ENCODE measurements at places on chromosomes 7 and 10.
A peak's percentile ranks its signal among the peaks of the same experiment; 100 is the strongest.

DNA sequence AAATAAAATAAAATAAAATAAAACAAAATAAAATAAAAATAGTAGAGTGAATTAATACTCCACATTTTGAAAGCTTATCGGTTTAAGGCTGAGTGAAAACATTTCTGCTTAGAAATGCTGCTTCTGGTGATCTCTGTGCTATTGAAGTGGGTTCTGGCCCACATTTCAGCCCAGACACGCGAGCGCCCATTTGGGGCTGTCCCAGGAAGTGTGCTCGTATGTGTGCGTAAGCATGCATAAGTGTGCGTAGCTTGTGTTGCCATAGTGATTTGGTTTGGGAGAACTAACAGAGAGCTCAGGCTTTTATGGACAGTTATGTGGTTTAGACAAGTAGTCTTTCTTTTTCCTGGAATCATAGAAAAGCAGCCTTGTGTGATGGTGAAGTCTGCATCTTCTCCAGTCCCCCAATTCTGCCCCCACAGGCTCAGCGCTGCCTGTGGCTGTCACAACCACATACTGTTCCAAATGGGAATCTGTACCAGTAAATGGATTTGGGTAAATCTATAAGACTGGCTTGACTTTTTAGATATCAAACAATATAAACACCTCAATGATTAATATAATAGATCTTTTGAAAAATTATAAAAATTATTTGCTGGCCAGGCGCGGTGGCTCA is 29.8 kb upstream of the PURB start:
- DNase-seq: no peak
- peaks cover 10% of the 10 kb centered on the region for H3K4me1 ChIP-seq
- H3K4me3 ChIP-seq: no peak overlapping the region
- H3K27ac ChIP-seq: no peak overlapping the region

- no peak for DNase-seq
- H3K36me3 ChIP-seq: peaks cover 71% of the 10 kb centered on the region
- peak overlapping the region; percentile 4 for H3K27ac ChIP-seq
- H3K27me3 ChIP-seq: peaks cover 8% of the 10 kb centered on the region
- no peak overlapping the region for H3K4me3 ChIP-seq
Measured at GRCh38 chr10:114166043-114166442, 8.0 kb downstream of the CCDC186 start.

GRCh38 chr10:110546077-110546476 is 21.4 kb upstream of the SMC3 start:
- no peaks in the 10 kb centered on the region for H3K36me3 ChIP-seq
- peaks cover 7% of the 10 kb centered on the region for H3K27me3 ChIP-seq
- no peak overlapping the region for H3K27ac ChIP-seq
- DNase-seq: no peak

GRCh38 chr7:31310321-31310935 is 30.1 kb downstream of the NEUROD6 start:
- H3K4me3 ChIP-seq: no peak overlapping the region
- no peaks in the 10 kb centered on the region for H3K36me3 ChIP-seq
- no peak overlapping the region for H3K27ac ChIP-seq
- peaks cover 13% of the 10 kb centered on the region for H3K4me1 ChIP-seq
- H3K27me3 ChIP-seq: peaks cover 12% of the 10 kb centered on the region

DNA sequence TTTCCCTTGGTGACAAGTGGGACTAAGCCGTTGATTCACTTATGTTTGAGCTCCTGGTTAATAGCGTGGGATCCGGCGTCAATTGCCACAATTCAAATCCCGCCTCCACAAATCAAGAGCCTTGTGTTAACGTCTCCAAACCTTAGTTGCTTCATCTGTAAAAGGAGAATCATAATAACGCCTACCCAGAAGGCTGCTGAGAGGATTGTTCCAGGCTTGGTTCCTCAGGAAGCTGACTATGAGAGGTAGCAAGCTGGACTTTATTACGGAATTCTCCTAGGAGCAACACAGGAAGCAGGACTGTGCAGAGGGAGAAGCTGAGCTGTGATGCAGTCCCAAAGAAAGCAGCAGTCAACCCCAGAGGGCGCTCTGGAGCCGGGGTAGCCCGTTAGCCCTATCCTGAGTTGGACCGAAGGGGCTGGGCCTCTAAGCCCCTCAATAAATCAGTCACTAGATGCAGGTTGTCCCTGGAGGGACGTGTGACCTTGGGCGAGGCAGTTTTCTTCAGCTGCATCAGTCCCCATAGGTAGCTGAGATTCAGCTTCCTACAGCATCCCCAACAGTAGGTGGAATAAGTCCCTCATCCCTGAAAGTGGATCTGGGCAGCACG is 6.9 kb upstream of the BAG3 start:
- no peak overlapping the region for H3K27ac ChIP-seq
- peaks cover 19% of the 10 kb centered on the region for H3K4me1 ChIP-seq
- H3K27me3 ChIP-seq: peaks cover 18% of the 10 kb centered on the region
- H3K36me3 ChIP-seq: no peaks in the 10 kb centered on the region

DNA sequence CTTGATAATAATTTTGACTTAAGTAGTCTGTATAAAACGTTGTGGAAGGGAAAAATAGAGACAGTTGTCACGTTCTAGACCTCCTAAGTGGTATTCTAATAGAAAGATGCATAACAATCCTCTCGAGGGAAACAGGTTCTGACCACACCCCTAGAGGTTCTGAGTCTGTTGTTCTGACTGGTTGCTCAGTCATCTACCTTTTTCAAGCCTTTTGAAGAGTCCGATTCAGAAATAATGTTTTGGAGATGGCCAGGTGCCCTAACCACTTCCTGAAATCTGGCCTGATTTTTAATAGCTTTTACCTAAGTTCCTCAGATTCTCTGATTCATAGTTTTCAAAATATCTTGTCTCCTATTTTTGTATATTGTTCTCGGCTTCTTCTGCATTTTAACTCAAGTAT is 175.6 kb downstream of the HDAC9 start:
- DNase-seq: no peak
- H3K36me3 ChIP-seq: no peaks in the 10 kb centered on the region
- no peaks in the 10 kb centered on the region for H3K27me3 ChIP-seq
- no peak overlapping the region for H3K4me3 ChIP-seq
- H3K27ac ChIP-seq: no peak overlapping the region
- peaks cover 10% of the 10 kb centered on the region for H3K4me1 ChIP-seq

DNA sequence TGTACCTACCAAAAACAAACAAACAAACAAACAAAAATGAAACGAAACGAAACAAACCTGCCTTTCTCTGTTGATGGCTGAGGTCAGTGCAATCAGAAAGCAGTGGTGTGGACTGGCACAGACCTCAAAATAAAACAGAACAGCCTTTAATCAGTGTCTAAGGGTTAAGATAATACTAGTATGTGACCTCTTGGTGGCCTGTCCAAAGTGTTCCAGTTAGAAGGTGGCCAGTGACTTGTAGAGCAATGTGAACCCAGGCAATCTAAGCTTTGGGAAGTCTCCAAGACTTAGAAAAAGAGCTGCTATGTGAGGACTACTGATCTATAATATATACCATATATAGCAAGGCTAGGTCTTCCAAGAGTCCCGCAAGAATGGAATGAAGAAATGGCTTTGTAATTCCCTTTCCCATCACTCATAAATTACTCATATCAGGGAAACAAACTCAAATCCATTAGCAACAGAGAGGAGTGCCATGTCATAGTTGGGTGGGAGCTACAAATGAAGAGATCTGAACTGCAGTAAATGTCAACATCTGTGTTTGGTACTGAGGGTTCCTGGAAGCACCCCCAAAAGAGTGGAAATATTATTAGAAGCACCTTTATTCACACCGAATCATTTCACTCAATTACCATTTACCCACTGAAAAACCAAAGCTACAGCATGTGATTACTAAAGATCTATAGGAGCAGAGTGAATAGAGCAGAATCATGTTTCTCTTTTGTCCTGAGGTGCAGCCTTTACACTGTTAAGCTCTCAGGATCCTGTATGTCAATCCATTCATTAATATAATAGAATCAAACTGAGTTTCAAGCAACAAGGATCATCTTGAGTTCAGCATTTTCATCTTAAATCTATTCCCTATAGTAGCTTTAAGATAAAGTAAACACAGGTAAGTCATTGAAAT is 28.0 kb downstream of the ABLIM1 start:
- DNase-seq: no peak
- peak overlapping the region; percentile 86 for H3K4me3 ChIP-seq
- peaks cover 57% of the 10 kb centered on the region for H3K27me3 ChIP-seq

GRCh38 chr7:81404669-81405068 is 365.2 kb downstream of the HGF start:
- H3K36me3 ChIP-seq: peaks cover 6% of the 10 kb centered on the region
- no peak overlapping the region for H3K4me3 ChIP-seq
- H3K4me1 ChIP-seq: peaks cover 15% of the 10 kb centered on the region
- no peak for DNase-seq
- no peak overlapping the region for H3K27ac ChIP-seq
- no peaks in the 10 kb centered on the region for H3K27me3 ChIP-seq

DNA sequence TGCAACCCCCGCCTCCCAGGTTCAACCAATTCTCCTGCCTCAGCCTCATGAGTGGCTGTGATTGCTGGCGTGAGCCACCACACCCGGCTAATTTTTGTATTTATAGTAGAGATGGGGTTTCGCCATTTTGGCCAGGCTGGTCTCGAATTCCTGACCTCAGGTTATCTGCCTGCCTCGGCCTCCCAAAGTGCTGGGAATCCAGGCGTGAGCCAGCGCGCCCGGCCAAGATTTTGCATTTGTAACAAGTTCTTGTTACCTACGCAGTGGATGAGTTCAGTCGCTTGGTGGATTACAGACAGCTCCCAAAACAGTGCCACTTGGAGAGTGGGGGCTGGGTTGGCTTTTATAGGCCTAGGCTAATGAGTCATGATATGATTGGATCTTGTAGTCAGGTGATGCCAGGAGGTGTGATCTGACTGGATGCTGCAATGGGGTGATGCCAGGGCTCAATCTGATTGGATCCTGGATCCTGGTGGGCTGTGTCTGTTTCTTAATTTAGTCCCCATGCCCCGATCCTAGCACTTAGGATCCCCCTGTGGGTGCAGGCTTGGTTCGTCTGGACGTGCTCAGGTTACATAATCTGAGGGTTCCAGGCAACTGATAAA is 20.3 kb downstream of the SBDS start:
- peaks cover 5% of the 10 kb centered on the region for H3K36me3 ChIP-seq
- H3K27me3 ChIP-seq: peaks cover 3% of the 10 kb centered on the region
- DNase-seq: no peak
- H3K4me3 ChIP-seq: no peak overlapping the region
- H3K27ac ChIP-seq: no peak overlapping the region

- no peaks in the 10 kb centered on the region for H3K4me1 ChIP-seq
- no peak overlapping the region for H3K4me3 ChIP-seq
- peaks cover 13% of the 10 kb centered on the region for H3K27me3 ChIP-seq
- peak; percentile 40 for DNase-seq
- no peaks in the 10 kb centered on the region for H3K36me3 ChIP-seq
- H3K27ac ChIP-seq: no peak overlapping the region
Measured at GRCh38 chr10:2011106-2011716, 273.9 kb upstream of the ADARB2 start.

DNA sequence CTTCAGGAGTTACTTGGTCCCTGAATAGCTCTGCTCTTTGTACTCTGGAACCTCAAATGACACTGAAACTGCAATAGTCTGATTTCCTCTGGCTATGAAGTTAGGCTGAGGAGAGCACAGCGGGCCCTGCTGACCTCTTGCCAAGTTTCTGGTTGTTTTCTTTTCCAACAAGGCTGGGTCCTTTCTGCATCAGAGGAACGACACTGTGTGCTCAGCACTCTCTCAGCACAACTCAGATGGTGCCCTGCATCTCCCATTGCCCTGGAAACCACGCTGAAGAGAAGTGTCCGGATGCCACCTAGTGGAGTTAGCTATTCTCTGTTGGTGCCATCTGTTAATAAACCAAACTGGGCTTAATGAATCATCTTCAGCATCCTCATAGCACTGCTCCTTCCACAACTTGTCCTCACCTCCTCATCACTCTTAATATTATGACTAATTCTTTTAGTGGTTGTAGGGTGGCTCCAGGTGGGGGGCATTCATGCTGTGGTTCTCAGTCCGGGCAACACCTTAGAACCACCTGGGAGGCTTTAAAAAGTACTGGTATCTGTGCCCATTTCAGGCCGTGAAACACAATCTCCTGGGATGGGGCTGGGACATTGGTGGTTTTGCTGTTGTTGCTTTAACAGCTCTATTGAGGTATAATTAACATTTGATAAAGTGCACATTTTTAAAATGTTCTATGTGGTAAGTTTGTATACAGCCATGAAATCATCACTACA is 8.2 kb upstream of the EFCAB10 start:
- peaks cover 12% of the 10 kb centered on the region for H3K27me3 ChIP-seq
- no peak overlapping the region for H3K4me3 ChIP-seq
- H3K27ac ChIP-seq: peak overlapping the region; percentile 80
- H3K36me3 ChIP-seq: no peaks in the 10 kb centered on the region
- DNase-seq: peak; percentile 35
- H3K4me1 ChIP-seq: peaks cover 42% of the 10 kb centered on the region

DNA sequence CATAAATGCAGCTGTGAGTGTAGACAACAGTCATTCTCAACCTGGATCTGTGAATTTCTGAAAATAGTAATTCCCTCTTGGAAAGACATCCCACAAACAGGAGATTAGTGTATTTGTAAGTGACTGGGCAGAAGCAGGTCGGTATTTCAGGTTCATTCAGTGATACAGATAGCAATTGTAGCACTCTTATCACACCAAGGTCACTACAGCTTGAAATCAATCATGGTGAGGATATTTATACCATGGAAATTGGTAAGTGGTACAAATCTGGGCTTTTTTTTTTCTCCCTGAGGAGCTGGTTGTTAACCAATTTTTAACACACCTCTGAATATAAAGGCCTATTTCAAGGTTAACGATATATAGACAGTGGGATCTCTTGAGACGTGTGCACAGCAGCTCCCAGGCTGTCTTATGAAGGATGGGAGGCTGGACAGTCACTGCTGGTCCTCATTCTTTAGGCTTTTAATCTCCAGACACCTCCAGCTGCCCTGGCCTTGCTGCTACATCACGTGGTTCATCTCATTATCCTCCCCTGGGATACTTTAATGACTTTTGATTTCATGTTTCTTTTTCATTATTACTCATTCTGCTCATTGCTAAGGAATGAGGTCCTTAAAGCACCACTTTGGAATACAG is 87.1 kb downstream of the ITGA8 start:
- peaks cover 91% of the 10 kb centered on the region for H3K36me3 ChIP-seq
- peak overlapping the region; percentile 58 for H3K27ac ChIP-seq
- no peak overlapping the region for H3K4me3 ChIP-seq
- no peaks in the 10 kb centered on the region for H3K4me1 ChIP-seq
- DNase-seq: no peak

DNA sequence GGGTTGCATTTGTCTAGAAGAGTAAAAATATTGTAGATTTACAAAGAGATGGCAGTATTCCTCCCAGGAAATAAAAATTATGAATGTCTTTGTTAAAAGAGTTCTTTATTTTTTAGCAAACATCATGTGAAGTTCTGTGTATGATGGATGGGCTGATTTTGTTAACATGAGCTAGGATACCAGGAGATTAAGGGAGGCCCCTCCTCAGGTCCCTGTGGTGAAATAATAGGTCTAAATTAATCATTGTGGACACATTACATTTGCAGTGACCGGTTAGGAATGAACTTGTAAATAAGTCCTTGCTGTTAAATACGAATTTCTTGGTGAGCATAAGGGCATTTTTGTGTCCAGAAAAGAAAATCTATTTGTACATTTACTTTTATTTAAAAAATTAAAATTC is 339.4 kb upstream of the PHF14 start:
- no peak overlapping the region for H3K4me3 ChIP-seq
- no peaks in the 10 kb centered on the region for H3K36me3 ChIP-seq
- no peaks in the 10 kb centered on the region for H3K4me1 ChIP-seq
- no peaks in the 10 kb centered on the region for H3K27me3 ChIP-seq
- H3K27ac ChIP-seq: no peak overlapping the region
